GDM1 (cell line): ENCODE measurements at places on chromosomes 1 and 21.

- DNase-seq, result no peak
Measured at GRCh38 chr1:107273515-107273914, 132.7 kb downstream of the NTNG1 start.

DNA sequence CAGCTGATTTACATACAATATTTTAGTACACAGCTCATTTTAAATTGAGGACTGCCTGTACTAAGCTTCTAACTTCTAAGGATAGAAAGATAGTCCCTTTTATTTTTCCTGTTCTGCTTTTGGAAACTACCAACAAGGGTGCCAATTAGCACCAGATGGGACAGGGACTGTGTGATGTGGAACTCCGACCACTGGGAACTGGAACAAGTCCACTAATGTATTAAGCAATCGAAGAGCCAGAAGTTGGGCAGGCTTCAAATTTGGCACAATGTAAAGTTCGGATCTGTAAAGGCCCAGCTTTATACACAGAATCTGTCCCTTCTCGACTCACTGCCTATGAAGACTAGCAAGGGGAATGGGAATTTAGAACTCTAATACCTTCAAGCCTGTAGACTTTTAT is 149.3 kb downstream of the ZC3H11B start:
- DNase-seq, result no peak

- no peak for DNase-seq
Measured at GRCh38 chr1:81254560-81254959, 546.2 kb upstream of the ADGRL2 start.

DNA sequence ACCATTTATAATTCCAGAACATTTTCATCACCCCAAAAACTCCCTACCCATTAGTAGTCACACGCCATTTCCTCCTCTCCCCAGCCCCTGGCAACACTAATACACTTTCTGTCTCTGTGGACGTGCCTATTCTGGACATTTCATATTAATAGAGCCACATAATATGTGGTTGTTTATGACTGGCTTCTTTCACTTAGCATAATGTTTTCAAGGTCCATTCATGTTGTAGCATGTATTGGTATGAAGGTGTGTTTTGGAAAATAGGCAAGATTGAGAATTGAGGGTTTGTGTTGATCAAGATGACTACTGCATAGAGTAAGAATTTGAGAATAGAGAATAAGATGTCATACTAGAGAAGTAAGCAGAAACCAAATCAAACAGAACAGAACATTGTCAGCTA is 67.5 kb downstream of the ZFYVE9 start:
- no peak for DNase-seq
